Hematopoietic multipotent progenitor cell treated with erythropoietin and hydrocortisone succinate and interleukin-3 and kit ligand, for 15 days (in vitro differentiated cells): ENCODE measurements at places on chromosomes 6 and 20.

DNA sequence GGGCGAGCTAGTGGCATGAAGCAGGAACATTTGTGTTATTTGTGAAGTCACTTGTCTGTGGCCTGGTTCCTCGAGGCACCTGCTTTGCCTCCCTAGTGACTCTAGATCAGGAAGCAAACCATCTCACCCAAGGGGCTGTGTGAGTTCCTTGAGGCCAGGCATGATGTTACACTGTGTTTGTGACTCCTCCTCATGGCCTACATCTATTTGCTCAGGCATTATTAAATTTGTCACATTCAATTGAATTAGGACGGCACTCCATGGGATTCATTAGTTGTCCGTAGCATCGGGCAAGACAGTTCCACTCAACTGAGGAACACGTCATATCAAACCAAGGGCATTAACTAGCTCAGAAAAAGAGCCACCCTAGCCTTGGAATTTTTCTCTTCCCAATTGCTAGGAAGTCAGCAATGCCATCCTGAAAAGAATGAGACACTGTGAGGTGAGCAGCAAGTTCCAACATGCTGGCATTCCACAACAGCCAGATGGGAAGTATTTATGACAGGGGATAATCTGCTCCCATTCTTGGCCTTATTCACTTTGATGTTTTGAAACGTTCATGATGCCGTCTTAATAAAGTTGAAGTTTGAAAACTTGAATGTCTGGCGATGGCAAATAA is 17.2 kb downstream of the TMEM200A start:
- DNase-seq: no peak

DNA sequence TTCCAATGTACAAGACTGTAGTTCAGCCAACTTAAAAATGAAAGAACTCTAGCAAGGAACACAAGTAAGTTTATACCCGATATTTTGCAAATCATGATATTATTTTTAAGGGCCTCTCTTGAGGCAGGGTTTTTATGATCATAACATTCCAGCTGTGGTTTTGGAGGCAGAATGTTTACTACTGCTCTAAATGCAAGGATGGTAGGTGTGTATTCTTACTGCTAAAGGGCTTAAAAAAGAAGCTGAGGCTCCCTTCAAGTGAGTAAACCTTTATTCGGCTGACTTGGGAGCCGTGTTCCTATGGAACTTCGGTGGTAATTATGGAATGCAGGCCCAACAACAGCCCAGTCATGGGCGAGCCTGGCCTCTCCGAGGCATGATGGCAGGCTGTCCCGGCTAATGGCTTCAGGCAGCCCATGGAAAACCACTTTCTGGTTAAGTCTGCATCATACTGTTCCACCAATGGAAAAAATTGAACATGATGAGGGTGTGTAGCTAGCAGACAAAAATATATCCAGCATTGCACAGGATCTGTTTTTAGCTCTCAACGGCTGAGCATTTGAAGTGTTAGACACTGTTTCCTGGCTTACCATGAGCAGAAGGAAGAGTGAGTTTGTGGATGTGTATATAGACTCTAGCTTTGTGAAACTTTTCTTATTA is 111.5 kb downstream of the TIAM2 start:
- no peak for DNase-seq

DNA sequence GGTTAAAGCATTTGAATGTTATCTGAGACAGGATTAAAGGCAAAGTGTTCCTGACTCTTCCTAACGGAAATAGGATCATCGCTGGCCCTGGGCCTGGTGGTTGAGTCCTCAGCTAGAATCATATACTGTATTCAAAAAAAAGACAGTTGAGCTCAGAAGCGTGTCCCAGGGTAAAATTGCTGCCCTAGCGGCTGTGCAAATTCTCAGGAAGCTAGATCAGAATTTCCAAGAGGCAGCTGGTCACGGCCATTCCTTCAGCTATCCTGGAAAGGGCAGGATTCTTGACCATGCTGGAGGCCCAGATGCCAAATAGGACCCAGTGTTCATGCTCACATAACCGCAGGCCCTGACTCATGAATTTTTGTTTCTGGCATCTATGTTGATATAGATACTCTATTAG is 67.4 kb downstream of the STMND1 start:
- DNase-seq: no peak

GRCh38 chr6:44856479-44856878 is 469.0 kb downstream of the CDC5L start:
- no peak for DNase-seq

GRCh38 chr20:35771689-35772562 is at the start of gene PHF20:
Gene PHF20 (plus strand): TSS chr20:35772015. CDS start chr20:35801523, 29,508 bp downstream.
- peak; percentile 98 for DNase-seq
